ENCODE measurements at places on chromosomes 16 and 17.

DNA sequence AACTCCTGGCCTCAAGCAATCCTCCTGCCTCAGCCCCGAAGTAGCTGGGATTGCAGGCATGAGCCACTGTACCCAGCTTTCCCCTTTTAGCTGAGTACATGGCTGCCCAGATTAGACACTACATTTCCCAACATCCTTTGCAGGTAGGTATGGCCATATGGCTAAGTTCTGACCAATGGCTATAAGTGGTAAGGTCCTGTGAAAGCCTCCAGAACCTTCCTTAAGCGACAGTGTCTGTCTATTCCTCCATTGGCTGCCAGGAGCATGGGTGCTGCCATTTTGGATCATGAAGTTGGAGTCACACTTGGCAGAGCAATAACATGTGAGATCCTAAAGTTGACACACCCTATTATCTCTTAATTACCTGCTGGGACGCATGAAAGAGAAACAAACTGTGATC is 24.4 kb upstream of the CRHR1 start:
- DNase-seq = no peak

DNA sequence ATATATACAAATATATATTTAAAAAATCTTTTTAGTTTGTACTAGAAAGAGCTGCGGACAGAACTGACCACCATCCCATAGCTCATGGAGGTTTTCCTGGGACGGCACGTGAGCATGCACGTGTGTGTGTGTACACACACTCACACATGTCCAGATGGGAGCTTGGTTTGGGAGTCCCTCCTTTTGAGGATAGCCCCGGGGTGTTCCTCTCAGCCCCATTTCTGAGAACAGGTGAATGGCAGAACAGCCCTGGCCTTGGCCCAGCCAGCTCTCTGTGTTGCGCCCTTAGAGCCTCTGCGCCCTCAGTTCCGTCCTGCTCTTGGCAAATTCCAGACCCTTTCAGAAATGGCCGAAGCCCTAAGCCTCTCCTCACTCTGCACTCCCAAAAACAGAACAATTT is 70.1 kb downstream of the AMFR start:
- no peak for DNase-seq

DNA sequence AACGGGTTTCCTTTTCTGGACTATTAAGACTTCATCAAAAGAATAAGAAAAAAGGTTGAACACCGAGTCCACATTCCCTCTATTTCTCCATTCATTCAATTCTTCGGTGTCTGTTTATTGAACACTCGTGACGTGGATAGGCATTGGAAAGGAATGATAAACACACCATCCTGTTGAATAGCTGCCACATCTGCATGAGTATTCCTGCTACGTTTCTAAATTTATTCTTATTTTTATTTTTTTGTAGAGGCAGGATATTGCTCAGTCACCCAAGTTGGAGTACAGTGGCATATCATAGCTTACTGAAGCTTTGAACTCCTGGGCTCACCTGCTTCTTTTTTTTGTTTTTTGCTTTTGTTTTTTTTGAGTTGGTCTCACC is 80.8 kb upstream of the CIBAR2 start:
- no peak for DNase-seq

GRCh38 chr17:29158488-29159275 is 21.5 kb downstream of the MYO18A start:
- DNase-seq = no peak

GRCh38 chr16:87707097-87707496 is 58.7 kb downstream of the KLHDC4 start:
- DNase-seq = no peak

DNA sequence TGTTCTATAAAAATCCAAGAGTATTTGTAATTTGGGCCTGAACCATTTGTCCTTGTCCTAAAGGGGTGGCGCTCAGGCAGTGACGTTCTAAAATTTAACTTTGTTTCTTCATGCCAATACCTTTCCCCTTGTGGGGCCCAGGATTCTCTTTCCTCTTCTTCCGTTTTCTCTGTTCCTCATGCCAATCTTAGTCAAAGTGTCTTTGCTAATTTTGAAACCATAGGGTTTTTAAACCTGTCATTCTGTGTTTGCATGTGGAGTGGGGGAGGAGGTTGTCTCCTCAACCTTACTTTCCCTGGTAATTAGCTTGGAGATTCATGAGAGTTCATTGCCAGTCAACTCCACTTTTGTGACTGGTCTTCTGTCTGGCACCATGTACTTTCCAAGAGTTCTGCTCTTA is 337.1 kb downstream of the MAF start:
- no peak for DNase-seq

- no peak for DNase-seq
These were observed 54.7 kb downstream of the NXN start for GRCh38 chr17:924711-925475.

DNA sequence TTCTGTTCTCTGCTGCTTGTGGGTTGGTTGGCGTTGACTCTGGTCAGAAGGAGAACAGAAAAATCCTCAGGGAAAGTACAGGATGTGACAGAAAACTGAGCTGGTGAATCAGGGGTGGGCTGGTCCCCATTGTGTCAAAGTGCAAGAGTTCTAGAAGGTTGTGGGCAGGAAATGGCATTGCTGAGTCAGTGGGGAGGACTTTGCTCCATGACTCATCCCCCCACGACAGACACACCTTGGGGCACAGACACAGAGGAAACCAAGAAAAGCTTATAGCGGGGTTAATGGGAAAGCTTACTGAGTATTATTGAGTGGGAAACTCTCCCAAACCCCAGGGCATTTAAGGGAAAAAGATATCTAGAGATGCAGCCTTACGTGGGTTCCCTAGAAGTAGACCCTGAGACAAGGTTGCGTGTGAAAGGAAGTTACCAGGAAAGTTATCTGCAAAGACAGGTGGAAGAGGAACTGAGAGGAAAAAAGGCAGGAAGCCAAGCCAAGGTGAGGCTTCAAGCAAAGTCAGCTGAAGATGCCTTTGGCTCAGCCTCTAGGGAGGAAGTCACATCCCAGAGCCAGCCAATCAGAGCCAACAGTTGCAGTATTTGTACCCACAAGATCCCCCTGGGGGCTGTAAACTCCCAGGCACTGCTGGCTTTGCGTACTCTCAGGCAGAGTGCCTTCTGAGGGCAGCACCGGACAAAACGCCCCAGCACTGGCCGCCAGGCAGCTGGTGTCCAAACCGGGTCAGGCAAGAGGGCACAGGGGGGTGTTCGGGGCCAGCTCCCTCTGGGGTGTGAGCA is 86.4 kb downstream of the FOXL1 start:
- no peak for DNase-seq

DNA sequence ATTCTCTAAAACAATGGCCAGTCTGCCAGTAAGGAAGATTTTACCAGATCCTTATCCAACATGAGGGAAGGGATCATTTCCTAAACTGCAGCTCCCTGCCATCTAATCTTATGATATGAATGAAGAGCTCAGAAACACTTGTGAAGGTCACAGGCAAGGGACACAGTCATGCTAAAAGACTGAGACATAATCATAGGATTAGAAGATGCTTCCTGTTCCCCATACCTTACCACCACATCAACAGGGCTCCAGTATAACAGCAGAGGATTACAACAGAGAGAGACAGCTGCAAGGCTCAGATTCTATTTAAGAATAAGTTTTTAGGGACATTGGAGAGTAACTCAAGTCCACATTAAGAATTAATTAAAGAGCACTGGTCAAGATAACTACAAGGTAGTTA is 93.3 kb downstream of the BRIP1 start:
- DNase-seq = peak; percentile 11

DNA sequence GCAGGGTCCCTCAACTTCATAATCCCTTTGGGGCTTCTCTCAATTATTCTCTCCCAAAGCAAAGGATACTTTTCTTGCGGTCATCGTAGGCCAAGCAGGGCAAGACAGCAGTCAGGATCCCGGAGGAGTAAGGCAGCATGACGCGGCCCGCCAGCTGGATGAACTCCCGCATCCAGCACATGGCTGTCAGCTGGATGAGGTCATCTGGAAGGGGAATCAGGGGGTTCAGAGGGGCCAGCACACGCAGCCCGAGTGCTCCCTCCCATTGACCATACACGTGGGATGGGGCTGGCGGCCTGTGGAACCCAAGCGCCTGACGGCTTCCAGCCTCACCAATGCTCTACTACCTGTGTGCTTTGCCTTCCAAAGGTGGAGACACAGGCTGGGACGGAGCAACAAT is 19.2 kb downstream of the VAC14 start:
- DNase-seq = no peak

GRCh38 chr16:27270349-27270748 is 1.8 kb upstream of the NSMCE1 start:
- no peak for DNase-seq

Data from AML-193 (cell line).